ENCODE measurements at places on chromosomes 12 and 14.
A peak's percentile ranks its signal among the peaks of the same experiment; 100 is the strongest.

DNA sequence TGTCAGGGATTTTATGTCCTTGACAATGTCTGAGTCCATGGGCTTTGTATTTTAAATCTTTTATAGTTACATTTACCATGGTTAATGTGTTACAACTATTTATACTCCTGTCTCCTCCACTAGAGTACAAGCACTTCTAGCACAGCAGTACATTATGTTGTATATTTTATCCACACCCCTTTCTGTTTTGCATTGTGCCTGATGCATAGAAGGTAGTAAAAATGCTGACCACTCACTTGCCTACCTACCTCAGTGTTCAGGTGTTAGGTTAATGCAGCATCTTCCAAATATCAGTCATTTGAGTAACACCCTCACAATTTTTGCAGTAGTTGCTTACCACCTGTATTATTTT lies 31.1 kb upstream of the SLC38A2 start:
- no peak for DNase-seq

DNA sequence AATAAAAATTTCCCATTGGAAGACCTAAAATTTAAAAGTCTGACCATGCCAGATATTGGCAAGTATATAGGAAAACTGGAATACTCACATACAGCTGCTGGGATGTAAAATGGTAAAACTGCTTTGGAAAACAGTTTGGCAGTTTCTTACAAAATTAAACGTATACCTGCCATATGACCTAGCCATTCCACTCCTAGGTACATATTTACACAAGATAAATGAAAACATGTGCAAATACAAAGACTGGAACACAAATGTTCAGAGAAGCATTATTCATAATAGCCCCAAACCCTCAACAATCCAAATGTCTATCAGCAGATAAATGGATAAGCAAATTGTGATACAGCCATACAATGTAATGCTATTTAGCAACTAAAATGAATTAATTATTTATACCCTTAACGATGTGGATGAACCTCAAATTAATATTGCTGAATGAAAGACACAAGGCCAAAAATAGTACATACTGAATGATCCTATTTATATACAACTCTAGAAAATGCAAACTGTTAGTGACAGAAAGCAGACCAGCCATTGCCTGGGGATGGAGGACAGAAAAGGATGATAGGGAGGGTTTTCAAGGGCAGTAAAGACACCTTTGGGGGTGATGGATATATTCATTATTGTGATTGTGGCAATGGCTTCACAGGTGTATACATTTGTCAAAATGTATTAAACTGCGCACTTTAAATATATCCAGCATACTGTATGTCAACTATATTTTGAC lies 21.3 kb upstream of the TCP11L2 start:
- DNase-seq: no peak

GRCh38 chr14:35374263-35374712 lies 30.3 kb downstream of the NFKBIA start:
- DNase-seq: no peak

DNA sequence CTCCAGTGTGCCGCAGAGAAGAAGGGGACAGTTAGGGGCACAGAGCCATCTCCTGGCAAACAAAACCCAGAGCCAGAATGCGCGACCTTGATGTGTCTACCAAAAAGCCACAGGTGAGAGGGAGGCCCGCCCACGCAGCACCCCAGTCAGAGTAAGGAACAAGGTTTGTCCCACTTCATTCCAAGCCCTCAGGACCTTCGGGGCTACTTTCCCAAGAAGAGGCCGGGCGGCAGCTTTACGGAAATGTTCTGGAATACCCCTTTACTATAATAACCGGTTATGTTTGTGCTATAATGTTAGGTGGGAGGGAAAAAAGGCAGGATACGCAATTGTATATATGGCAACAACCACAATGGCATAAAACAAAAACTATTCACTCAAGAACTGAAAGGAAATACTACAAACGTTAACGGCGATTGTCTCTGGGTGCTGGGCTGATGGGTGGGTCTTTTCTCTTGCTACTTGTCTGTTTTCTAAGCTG lies 12.3 kb downstream of the CCDC88C start:
- DNase-seq: no peak

DNA sequence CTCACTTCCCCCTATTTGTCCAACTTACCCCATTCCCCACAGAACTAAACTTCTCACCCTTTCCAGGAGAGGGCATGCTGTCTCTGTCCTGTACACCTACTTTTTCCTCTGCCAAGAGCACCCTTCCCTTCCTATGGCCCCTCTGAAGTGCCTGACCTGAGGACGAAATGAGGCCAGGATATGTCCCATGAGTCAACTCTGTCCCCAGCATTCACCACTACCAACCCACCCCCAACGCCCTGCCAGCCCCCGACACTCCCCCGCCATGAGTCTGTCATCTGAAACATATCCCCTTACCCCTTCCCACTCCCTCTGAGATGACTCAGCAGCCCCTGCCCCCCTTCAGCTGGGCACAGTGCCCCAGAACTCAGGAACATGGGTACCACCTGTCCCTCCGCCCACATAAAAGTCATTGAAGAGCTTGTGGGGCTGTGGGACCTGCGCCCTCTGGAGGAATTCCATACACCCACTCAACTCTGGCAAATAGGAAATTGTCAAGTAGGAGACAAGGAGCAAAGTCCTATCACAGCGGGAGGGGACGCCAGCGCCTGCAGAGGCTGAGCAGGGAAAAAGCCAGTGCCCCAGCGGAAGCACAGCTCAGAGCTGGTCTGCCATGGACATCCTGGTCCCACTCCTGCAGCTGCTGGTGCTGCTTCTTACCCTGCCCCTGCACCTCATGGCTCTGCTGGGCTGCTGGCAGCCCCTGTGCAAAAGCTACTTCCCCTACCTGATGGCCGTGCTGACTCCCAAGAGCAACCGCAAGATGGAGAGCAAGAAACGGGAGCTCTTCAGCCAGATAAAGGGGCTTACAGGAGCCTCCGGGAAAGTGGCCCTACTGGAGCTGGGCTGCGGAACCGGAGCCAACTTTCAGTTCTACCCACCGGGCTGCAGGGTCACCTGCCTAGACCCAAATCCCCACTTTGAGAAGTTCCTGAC lies 26.3 kb downstream of the ITGA7 start:
- DNase-seq: peak; percentile 58

DNA sequence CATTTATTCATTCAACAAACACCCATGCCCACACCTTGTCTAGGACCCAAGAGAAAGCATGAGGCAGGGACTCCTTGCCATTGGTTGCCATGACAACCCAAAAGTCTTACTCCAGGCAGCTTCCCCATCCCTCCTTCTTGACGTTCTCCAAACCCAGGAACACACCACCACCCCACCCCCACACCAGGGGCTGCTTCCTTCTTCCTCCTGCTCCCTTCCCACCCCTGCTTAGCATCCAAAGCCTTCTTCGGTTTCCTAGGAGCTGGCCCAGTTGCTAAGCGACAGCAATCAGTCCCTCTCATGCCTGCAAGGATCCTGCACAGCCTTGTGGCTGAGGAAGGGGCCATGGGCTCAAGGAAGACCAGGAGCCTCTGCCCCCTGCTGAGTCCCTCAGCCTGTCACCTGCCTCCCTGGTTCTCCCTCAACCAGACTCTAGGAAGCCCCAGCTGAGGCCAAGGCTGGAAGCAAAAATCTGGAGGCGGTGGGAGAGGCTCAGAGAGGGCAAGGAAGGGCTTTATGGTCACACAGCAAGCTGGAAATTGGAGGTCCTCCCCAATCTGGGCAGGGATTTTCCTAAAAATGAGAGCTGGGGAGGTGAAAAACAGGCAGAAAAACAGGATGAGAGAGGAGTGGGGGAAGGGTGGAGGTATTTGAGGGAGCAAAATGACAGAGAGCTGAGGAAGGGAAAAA lies 15.4 kb downstream of the RASAL1 start:
- no peak for DNase-seq

GRCh38 chr12:82872088-82872487 lies 185.4 kb downstream of the TMTC2 start:
- no peak for DNase-seq

DNA sequence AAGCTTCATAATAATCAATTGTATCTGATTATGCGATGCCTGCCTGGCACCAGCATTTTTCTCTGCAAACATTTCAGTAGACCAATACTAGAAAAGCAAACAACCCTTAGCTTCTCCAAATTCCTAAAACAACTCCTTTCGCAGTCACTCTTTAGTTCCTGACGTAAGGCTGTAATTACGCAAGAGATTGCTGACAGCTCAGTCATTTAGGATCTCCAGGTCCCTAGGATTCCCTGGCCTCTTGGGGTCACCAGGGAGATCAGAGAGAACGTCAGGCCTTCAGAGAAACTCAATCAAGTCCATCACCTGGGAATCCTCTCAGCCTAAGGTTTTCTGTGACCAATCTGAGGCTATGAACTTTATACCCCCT lies 390.6 kb downstream of the PAWR start:
- DNase-seq: no peak

GRCh38 chr12:125351788-125352187 lies 286.6 kb downstream of the AACS start:
- DNase-seq: no peak

GRCh38 chr12:71158361-71158882 lies 623 bp upstream of the TSPAN8 start:
- no peak for DNase-seq

GRCh38 chr12:117321572-117321971 lies 39.9 kb downstream of the NOS1 start:
- no peak for DNase-seq

DNA sequence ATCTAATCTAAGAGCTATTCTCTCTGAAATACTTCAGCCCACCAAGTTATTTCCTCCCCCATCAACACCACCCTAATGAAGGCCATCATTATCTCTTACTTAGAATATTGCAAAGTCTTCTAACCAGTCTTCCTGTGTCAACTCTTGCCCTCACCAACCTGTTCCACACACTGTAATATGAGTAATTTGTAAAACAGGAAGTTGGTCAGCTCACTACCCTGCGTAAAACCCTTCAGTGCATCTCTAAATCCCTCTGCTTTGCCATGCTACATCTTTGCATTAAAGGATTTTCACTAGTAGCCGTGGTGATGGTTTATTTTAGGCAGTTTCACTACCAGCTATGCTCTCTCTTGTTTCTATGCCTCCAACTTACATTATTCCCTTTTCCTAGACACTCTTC lies 70.0 kb downstream of the KIF21A start:
- no peak for DNase-seq

- DNase-seq: peak; percentile 5
Observed at GRCh38 chr12:103705927-103706326, 118.9 kb downstream of the STAB2 start.

- no peak for DNase-seq
Observed at GRCh38 chr12:116313194-116313927, 35.9 kb upstream of the MED13L start.

DNA sequence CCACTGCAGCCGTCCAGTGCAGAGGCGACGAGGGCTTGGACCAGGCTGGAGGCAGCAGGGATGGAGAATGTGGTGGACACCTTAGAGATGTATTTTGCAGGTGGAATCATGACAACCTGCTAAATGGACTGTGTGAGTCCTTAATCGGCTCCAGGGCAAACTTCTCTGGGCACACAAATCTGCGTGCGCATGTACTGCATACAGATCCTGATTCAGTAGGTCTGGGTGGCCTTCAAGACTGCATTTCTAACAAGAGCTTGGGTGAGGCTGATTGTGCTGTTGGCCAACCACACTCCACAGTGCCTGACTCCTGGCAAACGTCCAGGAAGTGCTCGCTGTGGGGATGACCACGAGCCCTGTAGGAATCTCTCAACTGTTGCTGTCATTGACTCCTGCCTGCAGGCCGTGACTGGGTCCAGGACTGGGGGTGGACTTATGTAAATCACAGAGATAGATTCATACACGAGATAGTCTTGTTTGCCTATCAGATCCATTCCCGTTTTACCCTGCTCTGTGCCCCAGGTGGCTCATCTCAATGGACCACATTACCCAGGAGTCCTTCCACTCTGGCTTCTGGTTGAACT lies 27.2 kb downstream of the JDP2 start:
- DNase-seq: no peak

GRCh38 chr14:75832621-75833297 lies 149.0 kb downstream of the TGFB3 start:
- no peak for DNase-seq

DNA sequence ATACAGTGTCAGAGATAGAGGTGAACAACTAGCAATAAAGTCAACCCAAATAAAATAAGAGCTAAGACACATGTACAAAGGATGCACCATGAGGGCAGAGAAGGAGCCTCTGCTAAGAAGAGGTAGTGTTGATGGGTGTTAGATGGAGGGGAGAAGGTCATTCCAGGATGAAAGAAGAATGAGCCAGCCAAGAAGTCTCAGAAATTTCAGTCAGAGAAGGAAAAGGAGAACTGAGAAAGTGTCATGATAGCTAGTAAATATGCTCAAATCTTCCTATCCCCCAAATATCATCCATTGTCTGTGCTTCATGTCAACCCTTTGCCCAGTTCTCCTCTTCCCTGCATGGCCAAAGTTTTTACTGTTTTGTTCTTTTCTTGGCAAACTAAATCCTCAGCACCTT lies 225.2 kb upstream of the BTG1 start:
- DNase-seq: no peak

- DNase-seq: no peak
Observed at GRCh38 chr12:5433081-5433844, 1.4 kb downstream of the NTF3 start.

DNA sequence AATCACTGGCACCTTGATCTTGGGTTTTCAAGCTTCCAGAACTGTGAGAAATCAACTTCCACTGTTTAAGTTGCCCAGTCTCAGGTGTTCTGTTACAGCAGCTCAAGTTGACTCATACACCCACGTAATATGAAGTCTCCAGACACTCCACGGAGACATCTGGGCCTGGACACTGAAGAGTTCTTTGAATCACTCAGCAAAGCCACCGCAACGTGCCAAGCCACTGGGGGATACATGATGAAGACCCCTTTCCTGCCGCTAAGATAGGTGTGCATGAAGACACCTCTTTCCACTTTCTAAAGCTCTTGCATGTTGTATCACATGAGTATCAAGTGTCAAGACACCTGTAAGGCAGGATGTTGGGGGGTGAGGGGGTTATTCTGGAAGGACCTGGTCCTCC lies 311.7 kb upstream of the RTL1 start:
- DNase-seq: no peak

All from NT2/D1 (cell line).